Mucosa of descending colon (tissue), 3 donors: ENCODE measurements at places on chromosomes 2 and 18.

- DNase-seq: no peak
These were observed 13.9 kb upstream of the D2HGDH start for GRCh38 chr2:241720560-241720959.

DNA sequence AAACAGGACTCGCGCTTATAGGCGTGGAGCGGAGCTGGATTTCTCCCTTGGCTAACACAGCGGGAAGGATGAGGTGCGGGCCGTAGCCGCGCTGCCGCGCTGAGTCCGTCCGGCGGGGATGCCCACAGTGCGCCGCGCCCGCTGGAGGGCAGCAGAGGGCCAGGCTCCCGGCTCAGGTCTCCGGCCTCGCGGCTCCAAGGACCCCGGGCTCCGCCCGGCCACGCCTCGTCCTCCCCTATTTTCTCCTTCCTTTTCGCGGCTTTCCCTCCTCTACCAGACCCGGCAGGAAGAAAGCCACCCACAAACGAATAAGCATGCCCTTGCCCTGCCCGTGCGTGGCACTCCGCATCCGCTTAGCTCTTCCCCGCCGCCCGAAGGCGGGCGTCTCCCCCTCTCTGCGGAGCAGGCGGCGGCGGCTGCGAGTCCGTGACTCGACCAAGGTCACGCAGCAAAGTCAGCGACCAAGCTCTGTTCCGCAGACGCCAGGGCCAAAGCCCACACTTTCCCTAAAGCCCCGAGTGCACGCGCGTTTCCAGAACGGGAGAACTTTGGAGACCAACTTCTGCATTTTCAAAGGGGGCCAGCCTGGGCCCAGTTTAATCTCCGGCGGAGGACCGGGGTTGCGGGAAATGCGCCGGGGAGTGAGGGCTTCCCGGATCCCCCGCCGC is 48.5 kb downstream of the KCNIP3 start:
- DNase-seq: peak; percentile 89

DNA sequence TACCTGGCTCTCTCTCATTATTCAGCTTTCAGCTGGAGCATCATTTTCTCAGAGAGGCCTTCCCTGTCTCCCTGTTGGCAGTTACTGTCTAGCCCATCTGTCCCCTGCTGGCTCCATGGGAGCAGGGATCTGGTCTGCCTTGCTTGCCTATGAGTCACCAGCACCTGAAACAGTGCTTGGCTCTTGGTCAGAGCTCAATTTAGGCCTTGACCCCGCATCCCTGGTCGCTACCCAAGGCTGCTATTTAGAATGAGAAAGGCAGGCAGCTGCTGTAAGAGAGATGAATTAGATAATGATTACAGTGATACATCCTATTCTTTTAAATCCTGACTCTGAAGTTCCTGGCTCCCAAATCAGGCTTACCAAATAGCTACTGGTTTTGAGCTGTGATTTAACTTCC is 32.9 kb downstream of the KCNE4 start:
- DNase-seq: no peak

DNA sequence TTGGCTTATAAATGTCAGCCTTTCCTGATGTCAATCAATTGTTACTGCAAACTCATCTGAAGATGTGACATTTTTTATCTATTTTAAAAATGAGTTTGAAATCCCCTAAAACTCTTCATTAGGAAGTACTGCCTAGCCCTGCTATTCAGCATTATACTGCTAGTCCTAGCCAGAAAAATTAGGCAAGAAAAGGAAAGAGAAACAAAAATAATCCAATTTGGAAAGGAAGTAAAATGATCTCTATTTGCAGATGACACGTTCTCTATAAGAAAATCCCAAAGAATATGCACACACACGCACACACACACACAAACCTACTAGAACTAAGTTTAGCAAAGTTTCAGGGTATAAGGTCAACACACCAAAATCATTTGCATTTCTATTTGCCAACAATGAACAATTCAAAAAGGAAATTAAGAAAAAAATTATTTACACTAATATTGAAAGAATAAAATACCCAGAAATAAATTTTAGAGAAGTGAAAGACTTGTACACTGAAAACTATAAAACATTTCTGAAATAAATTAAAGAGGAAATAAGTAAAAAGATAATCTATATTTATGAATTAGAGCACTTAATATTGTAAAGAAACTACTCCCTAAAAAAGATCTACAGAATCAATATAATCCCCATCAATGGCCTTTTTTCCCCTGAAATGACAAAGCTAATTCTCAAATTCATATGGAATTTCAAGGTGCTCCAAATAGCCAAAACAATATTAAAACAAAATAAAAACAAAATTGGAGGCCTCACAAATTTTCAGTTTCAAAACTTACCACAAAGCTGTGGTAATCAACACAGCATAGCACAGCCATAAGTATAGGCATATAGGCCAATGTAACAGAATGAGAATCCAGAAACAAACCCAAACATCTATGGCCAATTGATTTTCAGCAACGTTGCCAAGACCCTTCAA is 433.7 kb upstream of the TRIB2 start:
- DNase-seq: no peak

GRCh38 chr2:60316381-60317033 is 236.9 kb downstream of the BCL11A start:
- DNase-seq: no peak

DNA sequence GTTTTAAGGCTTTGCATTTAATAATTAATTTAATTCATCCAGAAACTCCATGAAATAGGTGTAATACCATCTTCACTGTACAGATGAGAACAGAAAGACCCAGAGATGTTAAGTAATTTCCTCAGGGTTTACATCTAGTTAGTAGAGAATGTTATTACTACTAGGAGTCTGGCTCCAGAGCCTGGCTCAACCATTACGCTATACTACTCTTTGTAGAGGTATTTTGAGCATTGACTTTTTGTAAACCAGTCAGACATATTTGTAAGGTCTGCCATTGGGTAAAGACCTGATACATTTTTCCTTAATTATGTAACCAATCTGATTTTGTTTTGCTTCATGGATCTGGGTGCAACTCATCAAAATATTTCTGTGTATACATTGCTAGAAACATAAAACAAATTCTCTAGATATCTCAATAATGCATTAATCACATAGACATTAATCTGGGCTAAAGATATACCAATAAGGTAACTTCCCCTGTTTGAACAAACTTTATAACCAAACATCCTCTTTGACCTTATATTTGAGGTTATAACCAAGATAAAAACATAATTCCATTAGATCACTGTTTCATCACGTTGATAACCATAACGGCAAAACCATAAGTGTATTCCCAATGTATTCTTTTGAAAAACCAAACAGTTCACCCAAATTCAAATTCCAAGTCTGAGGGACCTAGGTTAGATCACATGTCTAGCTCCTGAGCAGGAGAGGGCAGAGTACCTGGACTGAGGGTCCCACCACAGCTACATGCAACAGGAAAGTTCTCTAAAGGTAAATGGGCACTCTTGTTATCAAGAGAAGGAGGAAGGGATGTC is 135.0 kb downstream of the IKZF2 start:
- DNase-seq: no peak

GRCh38 chr2:57370882-57371585 is 675.6 kb upstream of the VRK2 start:
- DNase-seq: no peak

GRCh38 chr18:69638056-69638455 is 237.4 kb downstream of the DOK6 start:
- no peak for DNase-seq

DNA sequence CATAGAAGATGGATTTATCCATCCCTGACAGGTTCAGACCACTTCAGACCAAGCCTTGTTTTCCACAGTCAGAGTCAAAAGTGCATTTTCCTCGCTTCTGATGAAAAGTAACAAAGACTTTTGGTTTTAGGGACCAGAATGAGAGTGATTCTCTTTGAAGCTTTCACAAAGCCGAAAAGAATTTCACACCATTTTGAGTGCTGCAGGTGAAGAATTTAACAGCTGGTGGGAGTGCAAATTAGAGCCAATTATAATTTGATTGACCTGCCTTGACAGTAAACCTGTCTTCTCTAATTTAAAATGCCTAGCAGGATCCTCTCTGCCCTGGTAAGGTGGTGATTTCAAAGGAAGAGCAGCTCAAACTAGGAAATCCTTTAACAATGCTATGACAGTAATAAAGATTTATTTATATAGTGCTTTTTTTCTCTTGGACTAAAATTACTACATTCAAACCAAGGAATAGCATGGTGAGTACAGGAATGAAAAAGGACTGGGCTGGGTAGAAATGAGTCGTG is 241.6 kb downstream of the HRH4 start:
- no peak for DNase-seq

DNA sequence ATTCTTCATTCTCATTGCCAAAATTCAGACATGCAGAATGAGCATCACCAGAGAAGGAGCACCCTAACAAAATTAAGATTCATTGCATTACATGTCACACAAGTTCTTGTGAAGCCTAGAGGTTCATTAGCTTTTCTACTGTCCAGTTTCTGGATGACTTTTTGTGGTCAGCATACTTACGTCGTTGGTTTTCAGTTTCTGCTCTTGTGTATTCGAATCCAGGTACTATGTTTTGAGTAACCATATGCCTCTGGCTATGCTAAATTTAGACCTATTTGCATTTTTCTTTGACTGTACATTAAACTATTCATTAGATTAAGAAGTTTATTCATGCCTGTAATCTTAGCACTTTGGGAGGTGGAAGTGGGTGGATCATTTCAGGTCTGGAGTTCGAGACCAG is 251.3 kb downstream of the PARD3B start:
- no peak for DNase-seq

- DNase-seq: no peak
These were observed 115.7 kb upstream of the COPS8 start for GRCh38 chr2:236969767-236970655.

DNA sequence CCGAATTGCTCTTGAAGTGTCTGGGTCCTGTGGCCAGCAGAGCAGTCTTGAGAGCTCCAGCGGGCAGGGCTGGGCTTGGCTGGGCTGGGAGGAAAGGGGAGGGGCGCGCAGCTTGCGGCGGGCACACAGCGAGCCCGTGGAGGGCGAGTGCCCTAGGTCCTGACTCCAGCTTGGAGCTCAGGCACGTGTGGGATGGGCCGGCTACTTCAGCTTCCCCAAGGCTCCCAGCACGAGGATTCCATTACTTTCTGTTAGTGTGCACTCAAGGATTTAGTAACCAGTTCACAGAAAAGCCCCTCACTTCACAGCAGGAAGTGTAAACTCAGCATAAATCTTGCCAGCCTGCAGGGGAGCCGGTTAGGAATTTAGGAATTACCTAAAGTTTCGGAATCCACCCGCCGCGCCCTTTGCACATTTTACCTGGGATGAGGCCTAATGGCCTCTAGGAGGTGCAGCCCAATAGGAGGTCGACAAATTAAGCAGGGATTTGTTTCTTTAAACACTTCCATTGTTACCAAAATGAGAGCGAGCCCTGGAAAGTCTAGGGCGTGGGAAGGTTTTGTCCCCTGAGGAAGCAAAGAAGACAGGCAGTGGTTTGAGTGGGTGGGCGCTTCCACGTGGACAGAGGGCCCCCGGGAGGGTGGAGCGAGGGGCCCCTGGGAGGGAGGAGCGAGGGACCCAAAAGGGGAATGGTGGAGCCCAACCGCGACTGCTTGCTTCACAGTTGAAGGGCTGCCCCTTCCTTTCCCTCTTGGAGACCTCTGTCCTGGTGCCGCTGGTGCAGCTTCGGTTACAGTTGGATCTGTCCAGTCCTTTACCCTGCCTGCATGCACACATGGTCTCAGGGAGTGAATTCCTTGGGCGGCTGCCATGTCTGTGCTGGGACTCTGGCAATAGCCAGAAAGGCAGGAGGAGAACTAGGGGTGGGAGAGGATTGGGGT is 93.3 kb downstream of the CTAGE1 start:
- peak; percentile 71 for DNase-seq

DNA sequence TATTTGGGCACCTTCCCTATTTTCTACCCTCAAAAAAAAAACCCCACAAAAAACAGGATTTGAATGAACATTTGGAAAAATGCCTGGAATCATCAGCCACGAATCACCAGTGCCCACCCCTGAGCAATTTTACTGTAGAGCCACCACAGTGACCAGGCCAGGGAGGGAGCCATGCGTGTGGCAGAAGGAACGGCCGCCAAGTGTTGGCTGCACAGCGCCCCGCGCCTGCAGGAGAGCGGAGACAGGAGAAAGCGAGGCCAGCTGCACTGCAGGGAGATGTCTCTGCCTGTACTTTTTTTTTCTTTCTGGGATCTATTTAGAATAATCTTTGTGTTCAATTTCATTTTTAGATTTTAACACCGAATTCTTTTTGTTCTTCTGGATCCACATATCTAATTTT is 269.3 kb upstream of the RAB12 start:
- DNase-seq: no peak

DNA sequence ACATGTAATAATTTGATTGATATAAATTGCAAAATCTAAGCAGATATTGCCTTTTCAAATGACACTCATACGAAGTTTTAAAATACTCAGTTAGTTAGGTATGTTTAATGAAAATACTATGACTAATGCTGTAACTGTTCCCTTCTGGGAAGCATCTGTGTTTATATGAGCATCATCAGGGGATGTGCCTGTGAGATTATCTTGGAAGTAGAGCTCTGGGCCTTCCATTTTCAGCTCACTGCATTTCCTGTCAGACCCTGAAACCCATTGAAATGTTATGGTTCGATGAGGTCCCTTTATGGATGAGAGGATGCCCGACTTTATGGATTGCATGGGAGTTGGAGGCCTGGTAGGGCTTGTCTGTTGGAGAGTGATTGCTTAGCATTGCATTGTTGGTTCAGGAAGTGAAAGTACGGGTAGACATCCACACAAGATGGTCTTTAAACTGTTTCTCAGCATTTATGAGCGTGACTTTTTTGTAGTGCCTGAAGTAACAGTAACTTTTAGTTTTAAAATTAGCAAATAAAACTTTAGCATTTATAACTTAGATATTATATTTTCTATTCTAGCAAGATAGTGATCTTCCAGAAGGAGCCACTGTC is 28.7 kb downstream of the ELP2 start:
- DNase-seq: no peak

GRCh38 chr2:168587307-168587706 is 131.2 kb downstream of the CERS6 start:
- no peak for DNase-seq

DNA sequence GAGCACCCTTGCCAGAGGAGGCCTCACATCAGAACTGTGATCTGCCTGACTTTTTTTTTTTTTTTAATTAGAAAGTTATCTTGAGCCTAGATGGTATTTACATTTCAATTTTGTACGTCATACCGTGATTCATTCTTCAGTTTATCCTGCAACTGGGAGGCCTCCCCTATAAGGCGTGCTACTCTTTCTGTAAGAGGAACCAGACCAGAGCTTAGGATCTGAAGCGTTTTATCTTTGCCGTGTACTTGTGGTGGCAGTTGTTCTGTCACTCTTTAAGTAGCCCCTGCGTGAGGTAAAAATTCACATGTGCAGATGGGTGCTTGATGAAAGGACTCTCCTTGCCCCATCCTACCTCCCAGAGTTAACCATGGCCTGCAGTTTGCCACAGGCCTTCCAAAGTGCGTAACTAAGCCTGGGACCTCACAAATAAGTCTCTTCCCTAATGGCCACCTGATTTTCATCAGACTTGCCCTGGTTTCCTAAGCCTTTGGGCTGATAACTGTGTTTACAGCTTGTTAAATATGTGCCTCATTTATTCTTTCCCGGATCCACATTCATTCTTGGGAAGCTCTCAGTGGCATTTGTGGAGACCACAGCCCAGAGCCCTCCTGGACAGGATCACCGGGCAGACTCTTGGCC is 96.0 kb downstream of the MTCL1 start:
- no peak for DNase-seq

GRCh38 chr2:214679736-214680135 is 129.7 kb downstream of the BARD1 start:
- no peak for DNase-seq
